Choroid plexus epithelial cell (primary cell): ENCODE measurements at places on chromosomes 4 and X.

DNA sequence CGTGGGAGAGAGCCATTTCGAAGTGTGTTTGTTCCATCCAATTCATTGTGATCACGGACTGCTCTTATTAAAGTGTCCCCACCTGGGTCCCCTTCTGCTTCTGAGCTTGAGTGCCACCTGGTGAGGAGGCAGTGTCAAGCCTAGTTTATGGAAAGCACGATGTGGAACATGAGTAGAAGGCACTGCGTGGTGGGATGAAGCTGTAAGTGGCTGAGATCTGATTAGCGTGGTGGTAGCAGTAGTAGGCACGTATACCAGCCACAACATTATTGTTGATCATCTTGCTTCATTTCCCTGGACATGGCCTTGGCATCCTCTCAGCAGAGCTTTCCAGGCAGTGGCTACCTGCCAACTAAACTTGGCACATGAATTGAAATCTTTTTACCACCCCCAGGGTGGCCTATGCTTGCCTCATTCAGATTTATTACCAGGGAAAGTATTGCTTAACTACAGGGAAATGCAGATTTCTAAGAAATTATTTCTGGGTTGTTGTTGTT, 46.4 kb downstream of the GPAT3 start:
- no peak for DNase-seq

DNA sequence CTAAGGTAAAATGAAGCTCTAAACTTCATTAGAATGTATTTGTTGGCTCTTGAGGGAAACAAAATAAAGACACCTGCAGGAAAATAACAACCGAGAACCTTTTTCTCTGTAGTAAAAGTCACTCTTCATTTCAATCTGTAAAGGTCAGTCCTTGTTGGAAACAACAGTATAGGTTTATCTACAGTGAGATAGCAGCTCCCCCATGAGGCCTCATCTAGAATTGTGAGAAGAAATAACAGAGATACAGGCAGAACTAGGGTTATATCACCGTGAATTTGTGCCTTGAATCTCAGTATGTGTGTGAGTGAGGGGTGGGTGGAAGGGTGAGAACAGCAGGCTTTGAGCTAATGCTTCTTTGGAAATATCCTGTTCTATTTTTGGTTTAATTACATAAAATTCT, 107.8 kb upstream of the FMR1 start:
- no peak for DNase-seq

DNA sequence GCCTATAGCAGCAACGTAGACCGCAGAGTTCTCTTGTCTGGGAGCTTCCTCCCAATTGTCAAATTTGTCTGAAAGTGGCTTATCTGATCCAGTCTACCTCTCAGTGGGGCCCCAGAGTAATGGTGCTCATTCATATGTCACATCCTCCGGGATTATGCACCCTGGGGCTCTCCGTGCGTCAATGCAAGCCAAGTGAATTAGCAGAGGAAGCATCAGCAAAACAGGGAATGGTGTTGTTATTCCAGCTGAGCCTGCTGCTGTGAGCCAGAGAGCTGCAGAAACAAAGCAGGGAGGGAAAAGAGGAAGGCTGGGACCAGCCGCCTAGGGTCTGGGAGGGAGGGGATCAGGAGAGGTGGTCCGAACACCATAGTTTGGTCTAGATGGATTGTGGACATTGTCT, 95.2 kb downstream of the CLNK start:
- DNase-seq = peak; percentile 49

- DNase-seq = no peak
Measured at GRCh38 chr4:78237360-78237759, 180.2 kb downstream of the FRAS1 start.

DNA sequence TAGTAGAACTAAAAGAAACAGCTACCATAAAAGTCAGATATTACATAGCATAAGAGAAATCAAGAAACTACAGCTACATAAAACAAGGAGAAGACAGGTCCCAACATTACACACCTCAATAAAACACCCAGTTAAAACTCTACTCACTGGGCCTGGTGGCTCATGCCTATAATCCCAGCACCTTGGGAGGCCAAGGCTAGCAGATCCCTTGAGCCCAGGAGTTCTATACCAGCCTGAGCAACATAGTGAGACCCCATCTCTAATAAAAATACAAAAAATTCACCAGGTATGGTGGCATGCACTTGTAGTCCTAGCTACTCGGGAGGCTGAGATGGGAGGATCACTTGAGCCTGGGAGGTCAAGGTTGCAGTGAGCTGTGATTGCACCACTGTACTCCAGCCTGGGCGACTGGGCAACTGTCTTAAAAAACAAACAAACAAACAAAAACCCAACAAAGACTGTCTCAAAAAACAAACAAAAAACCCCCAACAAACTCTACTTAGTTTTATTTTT, 15.2 kb upstream of the TXLNG start:
- DNase-seq = no peak

GRCh38 chr4:158807691-158808090, 38.9 kb downstream of the FNIP2 start:
- no peak for DNase-seq

- peak; percentile 3 for DNase-seq
Measured at GRCh38 chrX:14420841-14421240, 108.5 kb upstream of the GLRA2 start.

- no peak for DNase-seq
Measured at GRCh38 chr4:56129431-56129861, 180.7 kb downstream of the CEP135 start.

DNA sequence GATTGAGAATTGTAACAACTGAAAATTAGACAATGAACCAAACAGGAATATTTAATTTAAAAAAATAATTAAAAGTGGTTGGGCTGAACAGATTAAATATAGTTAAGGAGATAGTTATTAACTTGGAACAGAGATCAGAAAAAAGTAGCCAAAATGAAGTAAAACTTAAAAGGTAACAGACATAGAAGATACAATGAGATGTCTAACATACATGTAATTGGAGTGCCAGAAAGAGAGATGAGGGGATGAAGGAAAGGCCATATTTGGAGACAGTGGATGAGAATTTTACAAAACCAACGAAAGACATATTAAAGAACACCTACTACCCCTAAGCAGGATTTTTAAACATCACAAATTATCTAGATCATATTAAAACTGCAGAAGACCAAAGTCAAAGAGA, 8.0 kb downstream of the TBC1D9 start:
- DNase-seq = no peak

DNA sequence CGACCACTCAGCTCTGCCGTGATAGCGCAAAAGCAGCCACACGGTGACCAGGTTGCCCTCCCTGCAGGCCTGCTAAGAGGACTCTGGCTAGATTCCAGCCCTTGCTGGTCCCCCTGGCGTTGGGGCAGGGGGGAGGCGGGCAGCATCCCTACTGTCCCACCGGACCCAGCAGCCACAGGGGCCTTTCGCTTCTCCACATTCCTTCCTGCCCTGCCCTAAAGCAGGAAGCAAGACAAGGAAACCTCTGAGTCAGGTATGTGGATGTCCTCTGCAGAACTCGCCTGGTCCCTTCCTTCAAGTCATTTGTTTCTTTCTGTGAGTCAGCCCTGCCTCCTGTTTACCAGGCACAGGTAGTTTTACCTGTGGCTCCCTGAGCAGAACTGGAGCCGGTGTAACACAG, 60.2 kb upstream of the CLDN34 start:
- DNase-seq = no peak

GRCh38 chr4:179797738-179798137, 2355.5 kb upstream of the AGA start:
- no peak for DNase-seq

GRCh38 chr4:24570172-24570571, 14.2 kb downstream of the DHX15 start:
- no peak for DNase-seq

DNA sequence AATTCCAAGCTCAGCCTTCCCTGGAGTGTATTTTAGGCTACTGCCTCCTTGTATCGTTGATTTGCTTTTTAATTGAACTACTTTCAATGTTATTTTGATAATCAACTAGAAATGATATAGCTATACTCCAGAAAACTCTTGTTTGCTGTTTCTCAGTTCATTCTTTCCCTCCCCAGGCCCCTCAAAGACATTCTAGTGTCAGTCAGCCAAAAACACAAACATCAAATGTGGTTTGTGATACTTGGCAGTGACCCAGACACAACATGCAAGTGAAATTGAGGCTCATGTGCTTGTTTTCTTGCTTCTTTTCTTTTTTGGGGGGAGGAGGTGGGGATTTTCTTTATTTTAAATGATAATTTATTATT, 7.6 kb downstream of the FAT4 start:
- DNase-seq = peak; percentile 92

DNA sequence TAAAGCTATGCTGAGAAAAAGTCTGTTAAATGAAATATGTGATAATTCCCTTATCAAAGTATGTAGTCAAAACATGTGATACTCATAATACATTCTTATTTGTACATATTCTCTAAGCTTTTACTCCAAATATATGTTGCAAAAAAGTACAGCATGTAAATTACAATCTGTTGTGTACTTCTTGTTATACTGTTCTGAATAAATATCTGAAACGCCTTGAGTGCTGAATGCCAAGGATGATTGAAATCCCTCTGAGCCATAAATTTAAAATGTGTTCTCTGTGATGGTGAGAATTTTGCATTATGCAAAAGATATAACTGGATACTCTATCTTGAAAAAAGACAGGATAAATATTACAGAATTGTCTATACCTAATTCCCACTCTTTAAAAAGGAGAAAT, 1128.0 kb downstream of the STPG2 start:
- DNase-seq = no peak

DNA sequence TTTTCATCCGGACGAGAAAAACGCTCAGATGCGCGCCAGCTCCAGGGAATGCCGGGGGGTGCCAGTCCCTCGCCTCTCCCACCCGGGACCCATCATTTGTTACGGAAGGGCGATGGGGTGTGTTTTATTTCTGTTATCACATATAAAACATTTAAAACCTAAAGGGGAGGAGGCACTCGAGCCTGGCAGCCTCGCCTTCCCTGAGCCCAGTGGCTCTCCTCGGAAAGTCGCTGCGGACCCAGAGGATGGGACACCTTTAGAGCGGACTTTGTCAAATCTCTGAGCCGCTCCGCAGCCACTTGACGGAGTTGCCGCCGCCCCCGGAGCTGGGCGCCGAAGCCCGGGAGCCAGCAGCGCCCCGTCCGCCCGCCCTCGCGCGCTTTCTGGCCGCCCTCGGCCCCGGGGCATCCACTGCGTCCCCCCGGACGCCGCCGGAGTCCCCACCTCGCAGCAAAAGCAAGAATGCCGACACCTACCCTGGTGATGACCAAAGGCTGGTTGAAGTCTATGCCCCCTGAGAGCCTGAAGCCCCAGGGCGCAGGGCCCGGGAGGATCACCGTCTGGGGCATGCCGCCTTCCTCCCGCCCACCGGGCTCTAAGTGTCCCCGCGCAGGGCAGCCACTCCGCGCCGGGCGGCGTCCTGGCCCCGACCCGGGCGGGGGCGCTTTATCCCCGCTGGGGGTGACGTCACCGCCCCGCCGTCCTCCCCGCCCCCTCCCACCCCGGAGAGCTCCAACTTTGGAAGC, at the start of gene PDLIM3:
Gene PDLIM3 (minus strand): TSS at position 642 of the 746 bp plus-strand sequence. CDS start 73 bp downstream, at position 569.
- DNase-seq = no peak

GRCh38 chr4:38930204-38930603, 62.6 kb downstream of the FAM114A1 start:
- DNase-seq = no peak
